Lung microvascular endothelial cell (primary cell): ENCODE measurements at places on chromosomes 2 and 18. TPM values are rescaled to one million over a fixed set of nuclear protein-coding genes. Genes with fewer than 3 reads are reported as not detected.

GRCh38 chr2:20544153-20544747 lies 97.4 kb downstream of the RHOB start:
- DNase-seq = no peak

GRCh38 chr2:49113046-49113445 lies 41.3 kb downstream of the FSHR start:
- no peak for DNase-seq

GRCh38 chr2:207140265-207140664 lies 25.5 kb downstream of the KLF7 start:
- DNase-seq = no peak

DNA sequence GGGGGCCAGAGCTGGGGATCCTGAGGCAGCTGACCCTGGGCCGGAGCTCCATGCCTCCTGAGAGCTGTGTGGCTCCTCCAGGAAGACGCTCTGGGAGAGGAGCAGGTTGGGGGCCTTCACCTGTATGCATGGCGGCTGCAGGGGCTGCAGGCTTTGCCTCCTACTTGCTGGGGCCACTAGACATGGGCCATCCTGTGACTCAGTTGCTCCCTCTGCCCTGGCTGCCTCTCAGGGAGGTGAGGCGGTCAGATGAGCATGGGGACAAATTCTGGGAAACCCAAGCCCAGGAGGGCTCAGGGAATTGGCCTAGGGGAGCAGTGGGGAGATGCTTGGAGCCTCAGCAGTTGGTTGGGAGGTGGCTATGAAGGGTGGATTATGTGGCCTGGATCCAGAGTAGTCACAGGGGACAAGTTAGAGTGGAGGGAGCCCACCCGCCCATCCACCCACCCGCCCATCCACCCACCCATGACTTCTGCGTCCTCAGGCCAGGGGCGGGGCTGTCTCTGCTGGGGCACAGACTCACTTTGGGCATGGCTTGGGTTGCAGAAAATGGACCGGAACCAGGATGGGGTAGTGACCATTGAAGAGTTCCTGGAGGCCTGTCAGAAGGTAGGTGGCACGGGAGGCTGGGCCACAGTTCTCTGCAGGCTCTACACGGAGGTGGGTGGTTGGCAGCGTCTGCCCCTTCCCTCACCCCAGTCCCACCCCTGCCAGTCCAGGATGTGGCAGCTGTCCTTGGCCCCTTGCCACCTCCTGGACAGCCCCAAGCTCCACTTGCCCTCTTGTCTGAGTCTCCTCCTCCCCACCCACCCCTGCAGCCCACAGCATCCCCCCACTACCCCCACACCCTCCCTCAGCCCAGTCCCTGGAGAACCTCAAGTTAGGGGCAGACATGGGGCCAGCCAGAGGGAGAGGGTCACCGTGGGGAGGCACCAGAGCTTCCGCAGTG lies 19.5 kb upstream of the FAHD2A start:
- no peak for DNase-seq

GRCh38 chr2:49931241-49931640 lies 776.9 kb upstream of the FSHR start:
- DNase-seq = no peak

DNA sequence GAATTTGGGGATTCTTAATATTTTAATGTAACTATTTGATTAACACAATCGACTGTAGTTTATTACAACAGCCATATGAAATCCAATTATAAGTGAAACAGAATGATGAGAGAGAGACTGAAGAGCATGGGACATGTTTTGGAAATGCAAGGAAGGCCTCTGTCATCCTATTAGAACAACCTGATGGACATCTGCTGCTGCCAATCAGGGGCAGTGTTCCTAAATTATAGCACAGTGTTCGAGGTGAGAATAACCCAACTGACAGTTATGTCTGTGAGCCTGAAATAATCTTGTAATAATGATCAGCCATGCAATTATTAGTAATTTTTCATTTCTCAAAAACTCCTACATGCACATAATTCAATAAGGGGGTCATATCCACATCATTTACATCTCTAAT lies 73.6 kb downstream of the CCDC141 start:
- no peak for DNase-seq

DNA sequence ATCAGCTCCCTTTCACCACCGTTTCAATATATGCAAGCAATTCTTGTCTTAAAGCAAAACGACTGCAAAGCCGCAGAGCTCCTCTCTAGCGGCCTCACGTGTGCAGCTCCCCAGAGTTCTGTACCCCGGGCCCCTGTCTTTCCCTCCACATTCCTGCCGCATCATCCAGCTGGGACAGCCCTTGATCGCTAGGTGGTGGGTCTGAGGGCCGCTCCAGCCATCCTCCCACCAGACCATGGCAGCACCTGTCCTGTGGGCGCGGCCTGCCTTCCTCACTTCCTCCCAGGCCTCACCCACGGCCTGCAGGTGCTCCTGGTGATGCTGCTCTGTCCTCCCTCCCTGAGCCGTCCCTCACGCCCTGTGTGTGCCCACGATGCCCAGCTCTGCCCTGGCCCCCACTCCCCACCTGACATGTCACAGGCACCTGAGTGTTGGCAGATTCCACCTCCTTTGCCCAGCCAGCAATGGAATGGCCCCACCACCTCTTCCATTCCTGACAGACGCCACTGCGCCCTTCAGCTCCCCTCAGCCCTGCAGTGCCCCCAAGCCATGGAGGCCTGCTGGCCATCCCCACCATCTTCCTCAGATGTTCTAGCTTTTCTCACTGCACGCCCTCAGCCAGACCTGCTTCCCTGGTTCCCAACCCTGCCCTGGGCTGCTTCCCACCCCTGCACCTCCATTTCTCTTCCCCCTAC lies 15.3 kb upstream of the ALLC start:
- DNase-seq = no peak

GRCh38 chr2:133082034-133082433 lies 412.0 kb upstream of the LYPD1 start:
- DNase-seq = no peak

GRCh38 chr2:239293775-239294430 lies 106.9 kb downstream of the HDAC4 start:
- DNase-seq = no peak

DNA sequence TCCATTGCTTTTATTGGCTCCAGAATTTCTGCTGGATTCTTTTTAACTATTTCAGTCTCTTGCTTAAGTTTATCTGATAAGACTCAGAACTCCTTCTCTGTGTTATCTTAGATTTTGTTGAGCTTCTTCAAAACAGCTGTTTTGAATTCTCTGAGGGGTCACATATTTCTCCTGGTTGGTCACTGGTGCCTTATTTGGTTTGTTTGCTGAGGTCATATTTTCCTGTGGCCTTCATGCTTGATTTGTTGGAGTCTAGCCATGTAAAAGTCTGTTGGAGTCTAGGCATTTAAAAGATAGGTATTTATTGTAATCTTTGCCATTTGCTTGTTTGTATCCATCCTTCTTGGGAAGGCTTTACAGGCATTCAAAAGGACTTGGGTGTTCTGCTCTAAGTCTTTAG lies 398.7 kb downstream of the DSEL start:
- DNase-seq = no peak

GRCh38 chr2:220034426-220035130 lies 407.1 kb downstream of the SLC4A3 start:
- no peak for DNase-seq

- DNase-seq = no peak
These were observed 18.1 kb downstream of the PPM1B start for GRCh38 chr2:44186810-44187209.

GRCh38 chr2:110948027-110948674 lies 172.6 kb upstream of the BCL2L11 start:
- no peak for DNase-seq

DNA sequence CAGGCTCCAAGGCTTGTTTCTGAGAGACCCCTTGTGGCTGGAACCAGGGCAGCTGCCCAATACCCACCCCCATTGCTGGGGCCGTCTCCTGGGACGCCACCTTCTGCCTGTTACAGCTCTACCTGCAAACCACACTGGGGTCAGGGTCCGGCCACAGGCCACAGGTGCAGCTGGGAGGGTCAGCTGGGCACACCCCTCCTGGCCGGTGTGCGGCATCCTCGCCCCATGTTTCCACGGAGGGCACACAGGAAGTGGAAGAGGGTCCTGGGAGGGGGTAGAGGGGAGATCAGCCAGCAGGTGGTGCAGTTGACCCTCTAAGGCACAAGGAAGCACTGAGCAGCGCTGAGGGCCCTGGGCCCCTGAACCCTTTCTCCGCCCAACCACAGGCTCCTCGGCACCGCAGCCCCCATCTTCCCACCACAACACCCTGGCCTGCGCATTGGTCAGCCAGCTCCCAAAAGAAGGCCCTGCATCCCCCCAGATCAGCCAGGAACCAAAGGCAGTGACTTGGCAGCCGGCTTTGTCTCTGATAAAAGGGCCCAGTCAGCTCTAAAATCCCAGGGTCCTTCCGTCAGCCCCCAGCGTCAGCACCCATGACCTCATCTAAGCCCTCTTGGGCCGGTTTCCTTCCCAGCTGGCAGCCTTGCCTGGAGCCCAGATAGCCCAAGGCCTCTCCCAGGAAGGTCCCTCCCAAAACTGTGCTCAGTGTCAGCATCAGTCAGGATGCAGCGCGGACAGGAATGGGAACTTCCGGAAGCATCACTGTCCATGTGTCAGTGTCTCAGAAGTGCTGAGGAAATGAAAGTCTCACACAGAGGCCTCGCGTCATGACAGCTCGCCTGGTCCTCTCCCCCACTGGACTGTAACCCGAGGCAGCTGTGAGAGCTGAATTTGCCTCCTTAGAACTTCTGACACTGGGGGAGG lies 1.7 kb downstream of the ERFE start:
- no peak for DNase-seq

- DNase-seq = no peak
These were observed 94.6 kb downstream of the CERS6 start for GRCh38 chr2:168550670-168551069.

DNA sequence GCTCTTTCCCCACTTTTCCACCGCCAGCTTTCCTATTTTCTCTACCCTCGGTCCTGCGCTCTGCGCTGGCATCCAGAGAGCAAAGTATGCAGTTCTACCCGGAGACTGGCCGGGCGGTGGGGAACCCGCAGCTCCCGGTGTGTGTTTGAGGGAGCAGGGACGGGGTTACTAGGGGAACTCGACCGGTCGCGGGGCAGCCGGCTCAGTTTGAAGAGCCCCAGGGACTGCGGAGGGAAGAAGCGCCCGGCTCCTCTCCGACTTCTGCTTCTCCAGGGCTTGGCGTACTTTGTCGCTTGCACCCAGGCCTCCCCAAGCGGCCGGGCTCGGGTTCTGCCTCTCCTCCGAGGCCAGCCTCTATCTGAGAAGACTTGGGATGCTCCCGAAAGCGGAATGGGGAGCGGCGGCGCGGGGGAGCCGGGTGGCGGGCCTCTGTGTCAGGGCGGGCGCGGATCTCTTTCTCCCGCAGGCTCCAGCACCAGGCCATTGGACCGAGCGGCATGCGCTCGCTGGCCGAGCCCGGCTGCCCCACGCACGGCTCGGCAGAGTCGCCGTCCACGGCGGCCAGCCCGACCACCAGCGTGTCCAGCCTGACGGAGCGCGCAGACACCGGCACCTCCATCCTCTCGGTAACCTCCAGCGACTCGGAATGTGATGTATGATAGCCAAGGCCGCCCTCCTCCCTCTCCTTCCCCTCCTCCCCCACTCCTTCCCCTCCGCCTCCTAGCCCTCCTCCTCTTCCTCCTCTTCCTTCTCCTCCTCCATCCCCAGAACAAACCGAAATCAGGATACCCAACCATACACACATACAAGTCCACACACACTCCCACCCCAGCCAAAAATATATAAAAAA lies 2.8 kb downstream of the SIX3 start:
- no peak for DNase-seq

DNA sequence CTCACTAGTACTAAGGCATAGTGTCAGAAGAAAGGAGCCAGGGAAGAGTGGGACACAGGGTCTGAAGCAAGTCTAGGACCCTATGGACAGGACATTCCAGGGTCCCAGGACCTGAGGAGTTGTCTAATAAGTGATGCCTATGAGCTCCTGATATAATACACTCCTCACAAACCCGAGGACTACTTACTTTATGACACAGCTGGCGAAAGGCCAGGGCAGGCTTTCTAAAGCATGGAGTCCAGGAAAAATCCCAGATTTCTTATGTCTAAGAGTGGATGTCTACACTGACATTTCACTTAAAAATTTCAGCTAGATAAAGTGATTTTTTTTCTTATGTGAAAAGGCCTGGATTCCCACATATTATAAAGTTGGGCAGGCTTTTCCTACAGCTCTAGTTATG lies 502.2 kb upstream of the SETBP1 start:
- no peak for DNase-seq

- no peak for DNase-seq
These were observed 111.5 kb upstream of the LDLRAD4 start for GRCh38 chr18:13107074-13107473.

- no peak for DNase-seq
These were observed 448.9 kb upstream of the ETAA1 start for GRCh38 chr2:66948234-66948633.

DNA sequence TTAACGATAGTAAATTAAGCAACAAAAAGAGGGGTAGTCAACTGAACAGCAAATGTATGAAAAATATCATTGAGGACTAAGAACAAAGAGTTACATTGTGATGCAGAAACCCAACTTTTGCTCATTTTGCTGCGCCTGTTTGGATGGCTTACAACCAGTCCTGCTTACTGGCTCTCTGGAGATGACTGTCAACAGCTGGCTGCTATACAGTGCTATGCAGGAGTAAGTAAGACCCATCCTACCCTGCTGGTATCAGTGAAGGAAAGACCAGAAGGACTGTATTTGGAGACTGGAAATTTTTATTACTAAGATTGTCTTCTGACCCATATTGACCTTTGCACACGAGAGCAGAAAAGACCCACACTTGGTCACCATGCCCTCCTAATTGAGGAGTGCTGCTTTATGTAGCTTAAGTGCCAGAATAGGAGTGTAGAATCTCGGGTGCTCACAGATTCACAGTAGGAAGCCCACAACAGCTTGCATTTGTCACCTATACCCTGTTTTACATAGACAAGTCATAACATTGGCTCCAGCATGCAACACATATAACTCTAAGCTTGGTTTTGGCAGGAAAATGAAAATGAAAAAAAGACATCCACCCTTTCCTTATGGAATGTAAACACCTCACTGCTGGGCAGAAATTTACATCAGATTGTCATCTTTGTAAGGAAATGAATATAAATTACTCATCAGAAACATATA lies 1915.0 kb upstream of the CELF4 start:
- DNase-seq = peak; percentile 1

- no peak for DNase-seq
These were observed 2.0 kb downstream of the RDH14 start for GRCh38 chr2:18558458-18558857.

DNA sequence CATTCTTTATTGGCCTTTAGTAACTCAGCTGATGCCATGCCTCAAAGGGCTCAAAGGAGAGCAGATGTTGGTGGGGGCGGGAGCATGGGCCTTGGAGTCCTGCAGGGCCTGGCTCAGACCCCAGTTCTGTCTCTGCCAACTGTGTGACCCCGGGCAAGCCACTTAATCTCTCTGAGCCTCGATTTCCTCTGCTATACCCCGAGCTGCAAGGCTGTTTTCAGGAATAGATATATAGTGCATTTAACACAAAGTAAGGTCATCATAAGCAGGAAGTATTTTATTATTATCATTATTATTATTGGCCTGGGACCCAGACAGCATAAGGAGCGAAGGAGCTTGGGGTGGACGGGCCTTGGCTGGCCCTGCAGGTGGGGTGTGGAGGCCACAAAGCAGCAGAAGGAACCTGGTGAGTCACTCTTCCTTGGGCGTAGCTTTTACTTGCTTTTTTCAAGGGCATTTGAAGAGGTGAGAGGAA lies 162.7 kb downstream of the INHBB start:
- DNase-seq = peak; percentile 55

The ARHGAP25 gene
- 8.9 and 10.1 TPM in 2 replicates for total RNA-seq

The ANKRD29 gene
- total RNA-seq = 0.65 and 0.79 TPM in 2 replicates

The CYBRD1 gene
- total RNA-seq = 14.6 and 25.0 TPM in 2 replicates

The PROC gene
- total RNA-seq = under 0.01 TPM in 2 replicates

The TET3 gene
- total RNA-seq = 3.1 and 4.0 TPM in 2 replicates

The BUB1 gene
- total RNA-seq = 3.4 and 13.9 TPM in 2 replicates

The EVA1A gene
- total RNA-seq = 19.0 and 43.5 TPM in 2 replicates

The CYP27A1 gene
- total RNA-seq = 5.0 and 7.1 TPM in 2 replicates

The CHST10 gene
- 6.5 and 7.6 TPM in 2 replicates for total RNA-seq
